ENCODE measurements at places on chromosomes 13 and 19. TPM values are rescaled to one million over a fixed set of nuclear protein-coding genes. Genes with fewer than 3 reads are reported as not detected.
A peak's percentile ranks its signal among the peaks of the same experiment; 100 is the strongest.

DNA sequence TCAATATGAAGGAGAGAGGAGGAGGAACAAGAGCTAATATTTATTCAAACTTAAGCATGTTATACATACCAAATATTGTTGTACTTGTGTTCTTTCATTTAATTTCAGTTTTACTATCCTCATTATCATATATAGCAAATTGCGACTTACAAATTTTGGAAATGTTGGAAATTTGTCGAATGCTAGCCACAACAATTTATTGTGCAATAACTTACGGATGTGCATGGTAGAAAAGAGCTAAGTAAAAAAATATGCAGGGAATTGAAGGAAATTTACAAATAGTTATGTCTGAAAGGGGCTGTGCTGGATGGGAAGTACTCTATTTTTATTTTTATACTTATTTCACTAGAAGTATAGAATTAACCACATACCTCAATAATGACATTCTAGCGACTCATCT is 376.3 kb downstream of the PCDH20 start:
- no peak for DNase-seq

DNA sequence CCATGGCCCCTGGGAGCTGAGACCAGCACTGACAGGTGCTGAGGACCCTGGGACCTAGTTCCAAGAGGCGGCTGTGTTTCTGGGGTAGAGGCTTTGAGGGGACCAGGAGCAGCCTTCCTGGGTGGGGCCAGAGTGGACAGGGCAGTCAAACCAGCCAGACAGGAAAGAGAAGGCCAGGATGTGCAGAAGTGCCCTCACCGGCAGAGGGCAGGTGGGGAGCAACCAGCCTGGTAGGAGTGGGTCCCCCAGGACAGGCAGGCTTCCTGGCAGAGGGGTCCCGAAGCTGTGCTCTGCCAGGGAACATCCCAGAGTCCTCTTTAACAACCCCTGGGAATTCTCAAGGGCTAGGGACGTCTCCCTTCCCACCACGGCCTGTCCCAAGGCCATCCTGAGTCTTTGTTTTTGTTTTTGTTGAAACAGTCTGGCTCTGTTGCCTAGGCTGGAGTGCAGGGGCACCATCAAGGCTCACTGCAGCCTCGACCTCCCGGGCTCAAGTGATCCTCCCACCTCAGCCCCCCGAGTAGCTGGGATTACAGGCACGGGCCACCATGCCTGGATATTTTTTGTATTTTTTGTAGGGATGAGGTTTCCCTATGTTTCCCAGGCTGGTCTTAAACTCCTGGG is 3.0 kb upstream of the HIPK4 start:
- no peak for DNase-seq

GRCh38 chr13:21218351-21219035 is 42.0 kb downstream of the MRPL57 start:
- no peak for DNase-seq

DNA sequence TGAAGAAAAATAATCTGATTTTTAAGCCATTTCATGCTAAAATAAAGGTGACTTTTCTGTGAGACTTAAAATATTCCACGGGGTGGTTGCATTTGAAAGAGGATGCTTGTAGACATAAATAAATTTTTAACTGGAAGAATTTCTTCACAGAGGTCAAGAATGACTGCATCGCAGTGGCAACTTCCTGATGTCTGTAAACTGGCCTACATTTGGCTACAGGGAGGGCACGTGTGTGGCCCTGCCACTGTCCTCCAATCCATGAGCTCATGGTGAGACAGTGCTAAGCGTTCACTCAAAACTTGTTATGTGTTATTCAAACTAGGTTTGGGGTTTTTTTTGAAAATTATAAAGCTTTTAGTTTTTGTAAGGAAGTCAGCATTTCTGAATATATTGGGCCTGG is 1089.3 kb downstream of the EFNB2 start:
- DNase-seq, result no peak

DNA sequence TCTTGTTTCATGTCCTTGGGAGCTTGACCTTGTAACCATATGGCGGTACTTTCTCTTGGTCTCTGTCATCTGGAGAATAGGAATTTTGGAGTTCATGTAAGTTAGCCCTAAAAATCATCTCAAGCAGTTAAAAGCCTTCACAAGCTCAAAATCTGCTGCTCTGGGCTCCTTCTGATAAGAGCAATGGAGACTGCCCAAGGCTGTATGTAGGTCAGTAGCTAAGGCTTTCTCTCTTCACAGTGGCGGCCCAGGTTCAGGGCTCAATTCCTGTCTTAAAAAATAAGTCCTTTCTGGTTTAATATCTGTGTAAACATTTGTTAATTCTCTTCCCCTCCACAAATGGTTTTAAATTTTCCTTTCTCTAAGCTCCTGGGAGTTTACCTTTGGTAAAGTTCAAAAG is 45.3 kb upstream of the ANKRD10 start:
- no peak for DNase-seq

- no peak for DNase-seq
Measured at GRCh38 chr19:32599736-32600157, 18.8 kb downstream of the PDCD5 start.

DNA sequence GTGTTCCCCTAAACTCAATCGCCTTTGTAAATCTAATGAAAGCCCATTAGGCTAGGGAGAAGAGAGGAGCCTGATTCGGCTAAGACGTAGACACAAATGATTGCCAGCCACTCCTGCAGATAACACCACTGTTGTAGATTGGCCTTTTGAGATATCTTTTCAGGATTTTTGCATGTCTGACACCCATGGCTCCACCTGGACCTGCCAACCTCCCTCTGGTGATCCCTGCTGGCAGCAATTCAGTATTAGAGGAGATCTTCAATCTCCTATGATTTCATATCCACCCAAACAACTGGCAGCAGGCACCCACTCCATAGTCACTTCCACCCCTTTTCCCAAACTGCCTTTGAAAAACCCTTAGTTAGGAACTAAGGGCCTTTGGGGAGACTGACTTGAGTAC is 191.9 kb upstream of the UBL3 start:
- DNase-seq, result no peak

- no peak for DNase-seq
Measured at GRCh38 chr13:49214917-49215376, 5.2 kb upstream of the MLNR start.

GRCh38 chr19:12791345-12792050 is at the start of gene JUNB:
Gene JUNB (plus strand): TSS chr19:12791486. CDS start chr19:12791772, 286 bp downstream.
- DNase-seq, result peak; percentile 99

GRCh38 chr13:113374511-113375175 is 10.7 kb upstream of the GRTP1 start:
- DNase-seq, result no peak

- DNase-seq, result peak; percentile 67
Measured at GRCh38 chr13:31045286-31046081, 113.0 kb downstream of the TEX26 start.

DNA sequence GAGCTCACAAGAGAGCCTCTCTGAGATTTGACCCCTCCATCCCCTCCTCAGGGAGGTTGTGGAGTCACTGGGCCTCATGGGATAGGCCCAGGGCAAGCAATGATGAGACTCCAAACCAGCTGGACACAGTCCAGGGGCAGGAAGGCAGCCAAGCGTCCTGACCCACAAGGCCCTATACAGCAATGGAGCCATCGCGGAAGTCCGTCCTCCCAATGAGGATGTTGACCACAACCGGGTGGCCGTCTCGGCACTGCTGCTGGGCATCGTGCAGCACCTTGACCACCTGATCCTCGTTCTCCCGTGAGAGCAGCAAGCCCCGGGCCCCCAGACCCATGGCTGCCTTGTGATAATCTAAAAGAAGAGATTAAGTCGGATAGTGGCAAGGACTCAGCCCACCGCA is 7.9 kb downstream of the SYDE1 start:
- DNase-seq, result no peak

DNA sequence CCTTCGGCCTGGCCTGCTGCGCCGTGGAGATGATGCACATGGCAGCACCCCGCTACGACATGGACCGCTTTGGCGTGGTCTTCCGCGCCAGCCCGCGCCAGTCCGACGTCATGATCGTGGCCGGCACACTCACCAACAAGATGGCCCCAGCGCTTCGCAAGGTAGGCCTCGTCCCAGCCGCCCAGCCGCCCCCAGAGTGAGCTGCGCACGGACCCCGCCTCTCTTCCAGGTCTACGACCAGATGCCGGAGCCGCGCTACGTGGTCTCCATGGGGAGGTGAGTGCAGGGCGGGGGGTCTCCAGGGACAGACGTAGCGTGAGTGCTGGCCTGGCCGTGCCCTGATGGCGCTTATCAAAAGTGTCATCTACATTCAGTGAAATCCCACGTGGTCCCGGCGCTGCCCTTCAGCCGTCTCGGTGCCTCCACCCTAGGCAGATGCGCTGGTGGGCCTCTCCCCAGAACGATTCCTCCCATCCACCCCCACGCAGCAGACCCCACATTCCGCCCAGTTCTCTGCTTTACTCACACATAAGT is 7.2 kb downstream of the NDUFS7 start:
- DNase-seq, result no peak

DNA sequence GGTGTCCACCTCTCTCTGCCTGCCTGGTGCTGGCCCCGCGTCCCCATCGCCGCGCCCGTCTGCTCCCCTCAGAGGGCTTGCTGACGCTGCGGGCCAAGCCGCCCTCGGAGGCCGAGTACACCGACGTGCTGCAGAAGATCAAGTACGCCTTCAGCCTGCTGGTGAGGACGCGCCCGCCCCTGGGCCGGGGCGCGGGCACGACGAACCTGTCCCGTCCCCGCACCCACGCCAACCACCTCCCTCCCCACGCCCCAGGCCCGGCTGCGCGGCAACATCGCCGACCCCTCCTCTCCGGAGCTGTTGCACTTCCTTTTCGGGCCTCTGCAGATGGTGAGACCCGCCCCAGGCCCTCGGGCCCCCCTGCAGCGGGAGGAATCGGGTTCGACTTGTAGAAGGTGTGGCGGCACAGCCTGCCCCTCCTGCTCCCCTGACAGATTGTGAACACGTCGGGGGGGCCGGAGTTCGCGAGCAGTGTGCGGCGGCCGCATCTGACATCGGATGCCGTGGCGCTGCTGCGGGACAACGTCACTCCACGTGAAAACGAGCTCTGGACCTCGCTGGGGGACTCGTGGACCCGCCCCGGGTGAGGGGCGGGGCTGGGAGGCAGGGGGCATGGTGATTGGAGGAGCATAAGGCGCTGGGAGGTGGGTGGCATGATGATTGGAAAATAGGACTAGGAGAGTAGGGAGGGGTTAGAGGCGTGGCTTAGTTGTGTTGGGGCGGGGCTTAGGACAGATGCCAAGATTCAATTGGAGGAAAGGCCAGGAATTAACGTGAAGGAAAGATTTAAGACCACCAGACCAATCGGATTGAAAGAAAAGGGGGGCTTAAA is 6.6 kb downstream of the EPS8L1 start:
- no peak for DNase-seq

DNA sequence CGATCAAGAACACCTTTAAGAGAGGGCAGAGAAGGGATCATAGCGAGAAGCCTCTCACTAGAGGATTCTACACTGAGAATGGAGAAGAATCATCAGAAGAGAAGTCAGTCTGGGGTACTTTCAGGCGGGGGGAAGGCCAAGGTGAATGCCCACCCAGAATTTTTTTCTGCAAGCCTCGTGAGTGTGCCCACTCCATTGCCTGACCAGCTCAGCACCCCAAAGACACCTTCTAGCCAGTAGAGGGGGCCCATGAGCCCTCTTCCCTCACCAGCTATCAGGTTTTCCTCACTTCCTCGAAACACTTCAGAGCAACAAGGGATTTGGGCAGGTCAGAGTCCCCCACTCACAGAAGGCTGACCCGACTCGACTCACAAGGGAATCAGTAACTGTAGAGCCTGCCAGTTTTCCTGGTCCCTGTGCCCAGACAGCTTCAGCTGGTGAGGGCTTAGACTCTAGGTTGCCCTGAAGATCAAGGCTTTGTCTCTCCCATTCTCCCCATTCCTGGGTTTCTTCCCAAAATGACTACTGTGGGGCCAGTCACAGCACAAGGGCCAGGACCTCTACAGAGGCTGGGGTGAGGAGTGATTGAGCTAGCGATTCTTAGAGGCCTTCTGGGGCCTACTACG is 18.4 kb downstream of the NLRP13 start:
- DNase-seq, result no peak

- DNase-seq, result peak; percentile 43
Measured at GRCh38 chr19:42683917-42684513, 56.3 kb downstream of the PSG3 start.

DNA sequence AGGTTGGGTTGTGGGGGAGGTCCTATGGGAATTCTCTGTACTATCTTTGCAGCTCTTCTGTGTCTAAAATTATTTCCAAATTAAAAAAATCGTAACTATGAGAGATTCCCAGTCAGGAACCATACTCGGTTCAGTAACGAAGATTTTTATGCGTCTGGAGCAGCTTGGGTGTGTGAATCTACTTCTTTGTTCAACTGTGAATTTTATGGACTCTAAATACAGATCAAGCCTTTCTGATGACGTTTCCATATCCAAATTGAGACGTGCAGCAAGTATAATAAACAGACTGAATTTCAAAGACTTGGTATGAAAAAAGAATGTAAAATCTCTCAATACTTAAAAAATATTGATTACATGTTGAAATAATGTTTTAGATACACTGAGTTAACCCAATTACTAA is 30.9 kb downstream of the MLLT1 start:
- no peak for DNase-seq

GRCh38 chr19:19214892-19215291 is 3.1 kb downstream of the NCAN start:
- DNase-seq, result no peak

ADGRL1 gene
- total RNA-seq, result 25.7 TPM

ZNF790 gene
- total RNA-seq, result 8.0 TPM

CIRBP gene
- 148 TPM for total RNA-seq

ZNF229 gene
- 1.2 TPM for total RNA-seq

B3GNT3 gene
- total RNA-seq, result 0.41 TPM

NALCN gene
- total RNA-seq, result not detected

SSC5D gene
- 0.53 TPM for total RNA-seq

TEX29 gene
- total RNA-seq, result 1.5 TPM

FFAR1 gene
- 0.23 TPM for total RNA-seq

ZNF763 gene
- 0.82 TPM for total RNA-seq

All from activated naive CD4-positive, alpha-beta T cell treated with anti-CD3 and anti-CD28 coated beads, Interleukin-2, amount 50 U/mL, for 72 hours (primary cell).